ENCODE measurements at places on chromosomes 11 and 22.

DNA sequence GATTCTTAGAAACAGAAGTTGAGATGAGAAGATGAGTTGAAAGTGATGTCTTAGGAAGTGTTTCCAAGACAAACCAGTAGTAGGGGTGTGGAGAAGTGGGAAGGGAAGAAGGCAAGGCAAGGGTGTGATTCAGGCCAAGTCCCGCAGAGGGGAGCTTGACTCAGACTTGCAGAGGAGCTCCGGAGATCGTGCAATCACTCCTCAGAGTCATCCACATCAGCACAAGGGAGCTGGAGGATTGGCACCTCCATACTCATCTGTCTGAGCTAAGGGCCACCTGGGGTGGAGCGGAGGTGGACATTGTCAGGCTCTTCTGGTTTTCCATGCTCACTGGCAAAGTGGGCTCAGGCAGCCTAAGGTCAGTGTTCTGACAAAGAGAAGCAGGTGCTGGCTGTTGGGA is 44.4 kb downstream of the CHRDL2 start:
- DNase-seq = no peak

GRCh38 chr22:38406617-38407016 is 48.4 kb downstream of the KCNJ4 start:
- no peak for DNase-seq

DNA sequence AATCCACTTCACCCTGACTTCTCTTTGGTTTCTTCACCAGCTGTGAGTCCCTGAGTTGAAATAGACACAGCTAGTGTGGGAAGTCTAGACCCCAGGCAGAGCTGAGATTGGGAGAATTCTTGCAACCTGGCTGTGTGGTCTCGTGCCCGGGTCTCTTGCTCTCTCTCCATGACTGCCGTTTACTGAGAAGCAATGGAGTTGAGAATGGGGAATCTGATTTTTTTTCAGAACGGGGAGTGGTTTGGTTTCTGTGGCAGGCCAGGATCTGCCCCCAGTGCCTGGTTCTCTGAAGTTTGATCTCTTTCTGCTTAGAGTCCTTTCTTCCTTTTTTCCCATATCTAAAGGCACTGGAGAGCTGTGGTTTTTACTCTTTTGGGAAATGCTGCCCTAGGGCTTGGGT is 1.5 kb downstream of the SIDT2 start:
- DNase-seq = no peak

- no peak for DNase-seq
These were observed 13.5 kb upstream of the ZNF74 start for GRCh38 chr22:20380486-20380885.

- DNase-seq = no peak
These were observed 246.6 kb downstream of the TMEM135 start for GRCh38 chr11:87284306-87284705.

- DNase-seq = no peak
These were observed 47.3 kb downstream of the CCDC81 start for GRCh38 chr11:86421946-86422345.
